Activated CD8-positive, alpha-beta memory T cell treated with anti-CD3 and anti-CD28 coated beads for 4 hours (primary cell): ENCODE measurements at places on chromosomes 13 and 19.

DNA sequence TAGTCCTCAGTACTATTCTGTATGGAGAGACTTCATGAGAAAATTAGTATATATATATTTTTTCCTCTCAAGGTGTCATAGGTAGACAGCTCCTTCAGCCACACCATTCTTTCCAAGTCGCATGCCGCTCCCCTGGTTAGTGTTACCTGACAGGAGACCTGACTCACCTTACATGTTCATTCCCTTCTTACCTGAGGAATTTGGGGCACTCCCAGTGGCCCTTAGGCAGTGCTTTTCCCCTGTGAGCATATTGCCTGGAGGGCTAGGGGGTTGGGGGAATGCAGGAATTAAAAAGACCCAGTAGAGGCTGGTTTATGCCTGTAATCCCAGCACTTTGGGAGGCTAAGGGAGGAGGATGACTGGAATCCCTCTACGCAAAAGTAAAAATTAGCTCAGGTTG is 9.0 kb upstream of the ACTN4 start:
- no peak for DNase-seq

- no peak for DNase-seq
Measured at GRCh38 chr19:45607071-45608029, 5.3 kb upstream of the GPR4 start.

DNA sequence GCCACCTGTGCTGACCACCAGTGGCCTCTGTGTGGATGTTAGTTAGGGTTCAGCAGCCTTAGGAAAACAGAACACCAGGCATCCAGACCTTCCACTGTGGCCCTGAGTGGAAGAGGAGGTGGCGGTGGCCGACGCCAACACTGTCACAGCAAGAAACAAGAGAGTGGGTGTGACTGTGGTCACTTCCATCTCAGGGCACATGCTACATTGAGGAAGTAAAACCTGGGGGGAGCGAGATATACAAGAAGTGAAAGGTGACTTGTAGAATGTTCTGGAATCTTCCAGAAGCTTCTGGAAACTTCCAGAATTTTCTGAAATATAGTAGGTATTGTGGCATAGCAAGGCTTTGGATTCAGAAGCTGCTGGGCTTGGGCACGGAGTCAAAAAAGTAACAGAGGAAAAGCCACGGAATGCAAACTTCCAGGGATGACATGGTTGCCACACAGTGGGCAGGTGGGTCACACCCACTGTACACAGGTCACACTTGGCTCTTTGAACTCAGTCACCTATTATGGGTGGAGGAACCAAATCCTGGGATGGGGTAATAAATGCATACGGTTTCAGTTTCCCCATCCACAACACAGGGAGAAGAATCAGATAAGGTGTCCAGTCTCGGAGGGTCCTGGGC is 24.3 kb downstream of the GNG7 start:
- no peak for DNase-seq

- peak; percentile 38 for DNase-seq
Measured at GRCh38 chr13:27359199-27359821, 65.1 kb upstream of the GTF3A start.

DNA sequence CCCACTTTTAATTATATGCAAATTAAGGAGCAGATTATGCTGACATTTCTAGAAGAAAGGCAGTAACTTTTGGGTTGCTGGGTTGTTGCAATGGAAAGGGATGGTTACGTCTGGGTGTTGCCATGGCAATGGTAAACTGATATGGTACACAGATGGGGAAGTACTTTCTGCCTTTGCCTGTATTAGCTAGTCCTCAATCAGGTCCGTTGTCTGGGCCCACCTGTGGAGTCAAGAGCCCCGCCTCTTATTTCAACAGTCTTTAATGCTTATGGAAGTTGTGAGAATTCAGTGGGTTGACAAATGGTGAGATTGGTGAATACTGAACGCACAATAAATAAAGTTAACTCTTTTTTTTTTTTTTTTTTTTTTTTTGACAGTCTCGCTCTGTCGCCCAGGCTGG is 30.6 kb upstream of the DPP9 start:
- DNase-seq: no peak

- DNase-seq: no peak
Measured at GRCh38 chr19:9321338-9321737, 2.6 kb upstream of the ZNF559 start.

GRCh38 chr13:100130092-100130491 is 41.2 kb downstream of the PCCA start:
- DNase-seq: no peak

GRCh38 chr19:54311486-54311885 is 1.5 kb downstream of the LILRA5 start:
- no peak for DNase-seq

- no peak for DNase-seq
Measured at GRCh38 chr13:99481366-99481765, 19.9 kb upstream of the TM9SF2 start.

DNA sequence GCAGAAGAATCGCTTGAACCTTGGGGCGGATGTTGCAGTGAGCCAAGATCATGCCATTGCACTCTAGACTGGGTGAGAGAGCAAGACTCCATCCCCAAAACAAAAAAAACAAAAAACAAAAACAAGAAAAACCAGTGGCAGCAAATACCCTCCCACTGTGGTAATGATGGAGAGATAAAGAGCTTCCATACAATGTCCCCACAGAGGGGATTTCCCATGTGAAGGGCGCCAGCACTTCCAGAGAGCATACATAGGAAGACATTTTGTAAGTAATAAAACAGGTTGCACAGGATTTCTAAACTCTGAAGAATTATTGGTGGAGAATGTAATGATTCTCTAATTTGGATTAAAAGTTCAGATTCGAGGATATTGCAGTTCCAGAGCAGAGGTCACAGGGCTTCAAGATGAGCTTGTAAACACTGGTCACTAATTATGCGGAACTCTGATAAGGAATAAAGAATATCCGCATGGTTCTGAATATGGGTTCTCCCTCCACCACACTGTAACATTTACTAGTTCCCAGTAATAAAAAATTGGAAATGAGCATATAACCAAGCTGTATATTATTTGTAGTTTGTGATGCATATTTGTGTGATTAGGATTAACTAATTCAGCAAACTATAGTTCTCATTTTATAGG is 290.1 kb upstream of the SLC10A2 start:
- no peak for DNase-seq

- DNase-seq: no peak
Measured at GRCh38 chr13:30423891-30424290, 1.6 kb downstream of the UBE2L5 start.
